Vagina (tissue), 2 donors: ENCODE measurements at places on chromosomes 2 and 18.

GRCh38 chr2:177716484-177716883, 323.9 kb downstream of the AGPS start:
- no peak overlapping the region for H3K4me3 ChIP-seq
- no peak overlapping the region for H3K27ac ChIP-seq
- no peaks in the 10 kb centered on the region for H3K36me3 ChIP-seq
- H3K27me3 ChIP-seq: no peaks in the 10 kb centered on the region

- DNase-seq: no peak
- no peaks in the 10 kb centered on the region for H3K36me3 ChIP-seq
- no peaks in the 10 kb centered on the region for H3K27me3 ChIP-seq
- H3K27ac ChIP-seq: no peak overlapping the region
Measured at GRCh38 chr2:10949835-10950234, 38.1 kb downstream of the KCNF1 start.

DNA sequence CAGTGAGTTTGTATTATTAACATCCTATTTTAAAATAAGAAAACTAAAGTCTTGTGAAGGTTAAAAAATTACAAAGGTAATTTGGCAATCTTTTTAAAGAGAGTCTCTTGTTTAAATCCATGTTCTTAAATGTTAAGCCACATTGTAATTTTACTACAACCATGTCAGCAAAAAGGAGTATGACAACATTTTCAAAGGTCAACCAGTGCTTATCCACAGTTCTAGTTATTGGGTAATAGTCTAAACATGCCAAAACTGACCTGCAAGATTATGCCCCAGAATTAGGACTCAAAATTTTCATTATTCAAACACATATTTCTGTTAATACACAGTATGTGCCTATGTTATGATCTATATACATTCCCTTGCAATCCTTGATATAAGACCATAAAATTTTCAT, 1312.6 kb upstream of the CHAC2 start:
- no peak overlapping the region for H3K4me3 ChIP-seq
- no peaks in the 10 kb centered on the region for H3K36me3 ChIP-seq
- H3K4me1 ChIP-seq: no peaks in the 10 kb centered on the region
- H3K27me3 ChIP-seq: no peaks in the 10 kb centered on the region

- no peaks in the 10 kb centered on the region for H3K4me1 ChIP-seq
- no peak overlapping the region for H3K27ac ChIP-seq
- H3K27me3 ChIP-seq: no peaks in the 10 kb centered on the region
Measured at GRCh38 chr18:44093253-44093652, 587.4 kb upstream of the SETBP1 start.

- no peaks in the 10 kb centered on the region for H3K4me1 ChIP-seq
- H3K27ac ChIP-seq: no peak overlapping the region
- no peak for DNase-seq
- no peaks in the 10 kb centered on the region for H3K36me3 ChIP-seq
- H3K27me3 ChIP-seq: peaks cover 4% of the 10 kb centered on the region
Measured at GRCh38 chr2:172113617-172114016, 10.9 kb upstream of the DLX2 start.

GRCh38 chr2:240353086-240353798, 82.2 kb upstream of the GPC1 start:
- no peak overlapping the region for H3K4me3 ChIP-seq
- H3K36me3 ChIP-seq: no peaks in the 10 kb centered on the region
- H3K4me1 ChIP-seq: peaks cover 5% of the 10 kb centered on the region

DNA sequence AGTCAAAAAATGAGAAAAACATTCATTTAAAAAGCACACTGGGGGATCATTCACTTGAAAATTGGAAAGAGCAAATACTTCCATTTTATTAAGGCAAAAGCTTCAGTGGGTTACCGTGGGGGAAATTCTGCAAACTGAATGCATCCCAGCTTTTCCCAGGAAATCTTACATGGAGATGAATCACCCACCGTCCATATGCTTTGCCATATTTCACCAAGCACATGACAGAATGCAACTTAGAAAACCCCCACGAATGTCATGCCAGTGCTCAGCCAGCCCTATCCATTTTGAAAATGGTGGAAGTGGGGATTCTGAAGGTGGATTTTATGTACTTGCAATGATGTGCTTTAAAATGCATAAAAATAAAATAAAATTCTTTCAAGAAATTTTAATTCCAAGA, 485.5 kb upstream of the ID2 start:
- H3K27ac ChIP-seq: no peak overlapping the region
- H3K27me3 ChIP-seq: no peaks in the 10 kb centered on the region
- H3K4me3 ChIP-seq: no peak overlapping the region
- peaks cover 5% of the 10 kb centered on the region for H3K4me1 ChIP-seq
- no peaks in the 10 kb centered on the region for H3K36me3 ChIP-seq

GRCh38 chr2:110865188-110865587, 132.8 kb downstream of the ACOXL start:
- H3K27ac ChIP-seq: no peak overlapping the region
- DNase-seq: no peak
- H3K27me3 ChIP-seq: no peaks in the 10 kb centered on the region
